ENCODE measurements at places on chromosomes 4 and X. TPM values are rescaled to one million over a fixed set of nuclear protein-coding genes. Genes with fewer than 3 reads are reported as not detected.

- no peak for DNase-seq
- no peak overlapping the region for H3K4me3 ChIP-seq
- H3K36me3 ChIP-seq = no peaks in the 10 kb centered on the region
- H3K27ac ChIP-seq = no peak overlapping the region
Observed at GRCh38 chr4:31548823-31549222, 828.7 kb downstream of the PCDH7 start.

GRCh38 chr4:39770969-39771724 lies 73.2 kb downstream of the UBE2K start:
- no peaks in the 10 kb centered on the region for H3K27me3 ChIP-seq
- no peaks in the 10 kb centered on the region for H3K4me1 ChIP-seq
- H3K4me3 ChIP-seq = no peak overlapping the region
- DNase-seq = no peak
- no peak overlapping the region for H3K27ac ChIP-seq

- H3K4me3 ChIP-seq = no peak overlapping the region
- peaks cover 29% of the 10 kb centered on the region for H3K4me1 ChIP-seq
- DNase-seq = no peak
- no peaks in the 10 kb centered on the region for H3K36me3 ChIP-seq
Observed at GRCh38 chr4:113820108-113820507, 58.6 kb upstream of the CAMK2D start.

GRCh38 chrX:23788521-23788920 lies 5.5 kb downstream of the SAT1 start:
- peaks cover 51% of the 10 kb centered on the region for H3K4me1 ChIP-seq
- DNase-seq = no peak
- H3K4me3 ChIP-seq = no peak overlapping the region
- peak overlapping the region; percentile 61 for H3K27ac ChIP-seq
- no peaks in the 10 kb centered on the region for H3K27me3 ChIP-seq
- H3K36me3 ChIP-seq = peaks cover 15% of the 10 kb centered on the region

- H3K4me1 ChIP-seq = no peaks in the 10 kb centered on the region
- no peak overlapping the region for H3K27ac ChIP-seq
- no peak overlapping the region for H3K4me3 ChIP-seq
- DNase-seq = no peak
- no peaks in the 10 kb centered on the region for H3K27me3 ChIP-seq
- no peaks in the 10 kb centered on the region for H3K36me3 ChIP-seq
Observed at GRCh38 chr4:130233377-130234047, 1137.6 kb downstream of the C4orf33 start.

GRCh38 chr4:76688619-76689144 lies 209.3 kb downstream of the SOWAHB start:
- no peak for DNase-seq
- H3K27ac ChIP-seq = peak overlapping the region; percentile 25
- H3K4me1 ChIP-seq = peaks cover 57% of the 10 kb centered on the region
- peak overlapping the region; percentile 92 for H3K4me3 ChIP-seq

- H3K27ac ChIP-seq = no peak overlapping the region
- peaks cover 2% of the 10 kb centered on the region for H3K27me3 ChIP-seq
- H3K4me3 ChIP-seq = no peak overlapping the region
Observed at GRCh38 chrX:119266364-119266995, 30.4 kb downstream of the PGRMC1 start.

- no peak for DNase-seq
- H3K27me3 ChIP-seq = no peaks in the 10 kb centered on the region
- peak overlapping the region; percentile 68 for H3K27ac ChIP-seq
- peaks cover 13% of the 10 kb centered on the region for H3K36me3 ChIP-seq
- H3K4me1 ChIP-seq = peaks cover 63% of the 10 kb centered on the region
Observed at GRCh38 chr4:38132107-38132673, 172.0 kb downstream of the PTTG2 start.

- H3K4me3 ChIP-seq = no peak overlapping the region
- H3K36me3 ChIP-seq = no peaks in the 10 kb centered on the region
- no peak overlapping the region for H3K27ac ChIP-seq
- H3K27me3 ChIP-seq = no peaks in the 10 kb centered on the region
- no peaks in the 10 kb centered on the region for H3K4me1 ChIP-seq
Observed at GRCh38 chrX:38882894-38883626, 81.8 kb downstream of the MID1IP1 start.

DNA sequence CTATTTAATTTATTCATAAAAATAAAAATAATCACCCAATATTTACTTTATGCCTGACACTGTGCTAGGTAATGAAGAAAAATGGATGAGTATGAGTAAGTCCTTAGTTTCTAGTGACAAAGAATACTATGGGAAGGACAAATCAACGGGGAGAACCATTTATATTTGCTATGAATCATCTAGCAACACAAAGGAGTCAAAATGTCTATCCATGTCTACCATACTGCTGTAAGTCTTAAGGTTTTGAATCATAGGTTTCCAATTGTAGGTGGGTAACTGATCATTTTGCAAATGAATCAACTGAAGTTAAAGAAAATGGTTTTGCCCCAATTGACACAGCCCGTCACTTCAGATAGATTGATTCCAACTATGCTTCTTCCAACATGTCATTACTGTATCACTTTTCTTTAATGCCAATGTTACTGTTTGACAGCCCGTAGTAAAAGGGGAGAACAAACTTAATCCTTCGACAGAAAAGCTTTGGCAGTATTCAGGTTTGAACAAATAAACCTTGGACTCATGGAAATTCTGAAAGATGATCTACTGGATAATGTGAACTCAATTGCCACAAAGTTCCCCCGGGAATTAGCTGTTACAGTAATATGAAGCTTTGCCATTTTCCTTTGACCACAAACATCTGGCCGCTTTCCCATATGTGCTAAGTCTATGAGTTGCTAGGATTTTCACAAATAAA lies 3.2 kb downstream of the TDO2 start:
- no peak for DNase-seq
- no peaks in the 10 kb centered on the region for H3K27me3 ChIP-seq
- no peak overlapping the region for H3K27ac ChIP-seq
- no peak overlapping the region for H3K4me3 ChIP-seq

DNA sequence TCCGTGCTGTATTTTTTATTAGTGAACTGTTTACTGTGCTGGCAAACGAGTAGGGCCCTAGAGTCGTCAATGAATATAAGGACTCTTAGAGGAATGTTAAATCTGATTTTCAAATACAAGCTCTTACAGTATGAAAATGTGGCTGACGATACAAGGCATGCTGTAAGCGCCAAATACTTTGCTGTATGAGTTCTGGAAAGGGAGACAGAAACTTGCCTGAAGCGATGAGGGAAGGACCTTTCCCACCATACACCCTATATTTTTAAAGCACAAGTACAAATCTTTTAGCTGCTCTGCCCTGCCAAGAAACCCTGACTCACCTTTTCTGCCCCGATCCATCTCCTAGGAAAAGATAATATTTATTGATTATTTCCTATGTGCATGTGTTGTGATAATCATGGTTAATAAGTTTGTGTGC lies 15.7 kb upstream of the RUFY3 start:
- H3K4me3 ChIP-seq = peak overlapping the region; percentile 93
- no peaks in the 10 kb centered on the region for H3K27me3 ChIP-seq
- peak overlapping the region; percentile 70 for H3K27ac ChIP-seq
- no peak for DNase-seq
- peaks cover 39% of the 10 kb centered on the region for H3K4me1 ChIP-seq
- H3K36me3 ChIP-seq = no peaks in the 10 kb centered on the region

The NHSL2 gene
- total RNA-seq = 10.8 TPM

The SUPT20HL1 gene
- total RNA-seq = not detected

The ZNF674 gene
- total RNA-seq = 6.2 TPM

The NEUROG2 gene
- 4.2 TPM for total RNA-seq

The MTTP gene
- 12.0 TPM for total RNA-seq

The XAGE1A gene
- total RNA-seq = not detected

The VEGFD gene
- total RNA-seq = 0.43 TPM

Measured in neural crest cell (in vitro differentiated cells).